ENCODE measurements at places on chromosomes 1 and 21. TPM values are rescaled to one million over a fixed set of nuclear protein-coding genes. Genes with fewer than 3 reads are reported as not detected.

DNA sequence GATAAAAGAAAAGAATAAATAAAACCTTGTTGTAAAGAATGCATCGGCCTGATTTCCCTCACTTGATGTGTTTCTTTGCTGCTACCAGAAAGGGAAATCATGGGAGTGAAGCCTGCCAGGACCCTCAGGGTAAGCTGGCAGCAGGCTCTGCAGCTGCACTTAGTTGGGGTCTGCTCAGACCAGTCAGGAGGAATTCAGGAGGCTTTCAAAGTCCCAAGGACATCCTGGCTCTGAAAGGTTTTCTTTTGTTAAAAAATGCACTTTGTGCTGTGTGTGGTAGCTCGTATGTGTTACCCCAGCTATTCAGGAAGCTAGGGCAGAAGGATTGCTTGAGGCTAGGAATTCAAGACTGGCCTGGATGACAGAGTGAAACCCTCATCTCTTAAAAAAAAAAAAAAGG is 254.8 kb downstream of the ZNF648 start:
- no peaks in the 10 kb centered on the region for H3K4me1 ChIP-seq
- DNase-seq = no peak
- no peaks in the 10 kb centered on the region for H3K27me3 ChIP-seq
- no peak overlapping the region for H3K4me3 ChIP-seq
- H3K36me3 ChIP-seq = no peaks in the 10 kb centered on the region
- H3K27ac ChIP-seq = no peak overlapping the region

- H3K27me3 ChIP-seq = no peaks in the 10 kb centered on the region
- H3K36me3 ChIP-seq = no peaks in the 10 kb centered on the region
- no peak for DNase-seq
Observed at GRCh38 chr21:33299181-33299752, 25.5 kb upstream of the IFNAR1 start.

- no peaks in the 10 kb centered on the region for H3K4me1 ChIP-seq
- H3K27me3 ChIP-seq = no peaks in the 10 kb centered on the region
- H3K27ac ChIP-seq = no peak overlapping the region
- H3K36me3 ChIP-seq = no peaks in the 10 kb centered on the region
- DNase-seq = no peak
Observed at GRCh38 chr21:30206551-30207251, 9.2 kb downstream of the CLDN8 start.

DNA sequence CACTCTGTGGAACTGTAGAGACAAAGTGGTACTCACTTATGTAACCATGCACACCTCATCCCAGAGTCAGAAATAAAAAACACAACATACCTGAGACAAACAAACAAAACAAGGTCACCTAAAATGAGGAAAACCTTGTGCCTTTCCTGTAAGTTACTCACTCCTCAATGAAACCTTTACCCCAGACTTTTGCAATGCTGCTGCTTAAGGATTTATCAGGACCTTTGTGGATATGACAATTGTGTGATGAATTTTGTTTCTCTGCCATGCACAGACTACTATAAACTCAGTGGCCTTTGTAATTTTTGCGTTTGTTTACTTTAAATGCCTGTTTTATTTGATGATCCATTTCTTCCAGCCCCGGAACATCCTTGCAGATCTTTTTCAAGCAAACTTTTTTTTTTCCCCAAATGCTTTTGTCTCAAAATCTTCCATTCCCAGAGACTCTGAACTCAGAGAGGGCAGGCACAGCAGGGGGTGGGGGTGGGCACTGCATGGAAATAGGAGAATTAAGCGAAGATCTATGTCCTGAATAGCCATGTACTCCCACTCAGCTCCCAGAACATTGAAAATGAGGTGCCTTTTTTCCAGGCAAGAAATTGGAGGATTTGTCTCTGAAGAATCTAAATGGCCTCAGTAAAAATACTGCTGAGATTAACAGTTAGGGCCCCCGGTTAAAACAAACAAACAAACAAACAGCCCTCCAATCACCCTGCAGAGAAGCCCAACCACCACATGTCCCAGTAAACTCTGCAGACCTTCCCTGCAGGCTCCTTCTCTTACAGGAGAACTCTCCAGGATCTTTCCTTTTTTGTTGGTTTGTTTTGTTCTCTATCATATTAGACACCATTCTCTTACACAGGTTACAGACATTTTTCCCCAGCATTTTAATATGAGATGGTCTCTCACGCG is 22.6 kb upstream of the SIM2 start:
- H3K27me3 ChIP-seq = no peaks in the 10 kb centered on the region
- no peaks in the 10 kb centered on the region for H3K36me3 ChIP-seq
- H3K27ac ChIP-seq = no peak overlapping the region
- no peak overlapping the region for H3K4me3 ChIP-seq
- no peak for DNase-seq

DNA sequence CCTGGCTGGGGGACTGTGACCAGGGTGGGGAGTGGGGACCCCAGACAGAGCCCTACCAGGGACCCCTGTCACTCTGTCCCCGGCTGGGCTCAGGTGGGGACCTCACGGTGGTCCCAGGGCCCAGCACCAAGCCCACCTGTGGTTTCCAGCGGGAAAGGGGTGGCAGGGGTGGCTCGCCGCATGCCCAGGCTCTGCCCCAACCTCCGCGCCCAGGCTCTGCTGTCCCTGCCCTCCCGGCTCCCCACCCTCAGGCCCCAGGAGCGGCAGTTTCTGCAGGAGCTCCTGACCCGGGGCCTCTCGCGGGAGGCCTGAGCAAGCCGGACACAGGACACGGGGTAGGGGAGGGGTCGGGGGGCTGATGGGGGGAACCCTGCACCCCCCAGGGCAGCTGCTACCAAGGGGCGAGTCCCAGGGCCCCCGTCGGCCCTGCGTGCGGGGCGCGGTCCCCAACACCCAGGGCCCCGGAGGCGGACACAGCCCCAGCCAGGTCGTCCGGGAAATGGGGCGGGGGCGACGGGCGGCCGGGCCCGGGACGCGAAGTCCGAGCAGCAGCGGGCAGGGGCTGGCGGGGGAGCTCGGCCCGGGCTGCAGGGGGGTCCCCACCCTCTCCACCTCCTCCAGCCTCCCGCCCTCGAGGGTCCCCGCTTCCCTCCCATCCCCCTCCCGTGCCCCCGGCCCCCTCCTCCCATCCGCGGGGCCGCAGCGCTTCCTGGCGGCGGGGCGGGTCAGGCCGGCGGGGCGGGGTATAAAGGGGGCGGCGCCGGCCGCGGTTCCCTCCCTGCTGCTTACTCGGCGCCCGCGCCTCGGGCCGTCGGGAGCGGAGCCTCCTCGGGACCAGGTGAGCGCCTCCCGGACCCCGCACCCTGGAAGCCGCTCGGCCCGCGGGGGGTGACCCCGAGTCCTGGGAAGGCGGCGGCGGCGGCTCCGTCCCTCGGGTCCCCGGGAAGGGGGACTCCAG is at the start of gene COL6A2:
Gene COL6A2 (plus strand): TSS at position 777 of the 958 bp plus-strand sequence.
- H3K27ac ChIP-seq = peak within 1 kb of the TSS; percentile 79
- H3K36me3 ChIP-seq = no peaks in the 10 kb centered on the region
- H3K27me3 ChIP-seq = no peaks in the 10 kb centered on the region
- DNase-seq = peak; percentile 61

DNA sequence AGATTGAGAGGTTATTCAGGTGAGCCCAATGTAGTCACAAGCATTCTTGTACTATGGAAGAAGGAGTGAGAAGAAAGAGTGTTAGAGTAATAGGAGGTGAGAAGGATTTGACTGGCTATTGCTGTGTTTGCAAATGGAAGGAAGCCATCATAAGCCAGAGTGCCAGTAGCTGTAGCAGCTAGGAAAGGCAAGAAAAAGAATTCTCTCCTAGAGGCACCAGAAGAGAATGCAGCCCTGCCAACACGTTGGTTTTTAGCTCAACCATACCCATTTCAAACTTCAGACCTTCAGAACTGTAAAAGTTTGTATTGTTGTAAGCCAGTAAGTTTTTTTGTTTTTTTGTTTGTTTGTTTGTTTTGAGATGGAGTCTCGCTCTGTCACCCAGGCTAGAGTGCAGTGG is 8.9 kb upstream of the IL12RB2 start:
- H3K4me3 ChIP-seq = no peak overlapping the region
- no peak overlapping the region for H3K27ac ChIP-seq
- no peaks in the 10 kb centered on the region for H3K36me3 ChIP-seq
- H3K27me3 ChIP-seq = no peaks in the 10 kb centered on the region
- no peak for DNase-seq
- no peaks in the 10 kb centered on the region for H3K4me1 ChIP-seq

GRCh38 chr1:202233804-202234203 is 40.2 kb downstream of the LGR6 start:
- no peaks in the 10 kb centered on the region for H3K36me3 ChIP-seq
- H3K27me3 ChIP-seq = no peaks in the 10 kb centered on the region
- H3K4me1 ChIP-seq = no peaks in the 10 kb centered on the region
- no peak overlapping the region for H3K4me3 ChIP-seq
- DNase-seq = no peak
- H3K27ac ChIP-seq = no peak overlapping the region

DNA sequence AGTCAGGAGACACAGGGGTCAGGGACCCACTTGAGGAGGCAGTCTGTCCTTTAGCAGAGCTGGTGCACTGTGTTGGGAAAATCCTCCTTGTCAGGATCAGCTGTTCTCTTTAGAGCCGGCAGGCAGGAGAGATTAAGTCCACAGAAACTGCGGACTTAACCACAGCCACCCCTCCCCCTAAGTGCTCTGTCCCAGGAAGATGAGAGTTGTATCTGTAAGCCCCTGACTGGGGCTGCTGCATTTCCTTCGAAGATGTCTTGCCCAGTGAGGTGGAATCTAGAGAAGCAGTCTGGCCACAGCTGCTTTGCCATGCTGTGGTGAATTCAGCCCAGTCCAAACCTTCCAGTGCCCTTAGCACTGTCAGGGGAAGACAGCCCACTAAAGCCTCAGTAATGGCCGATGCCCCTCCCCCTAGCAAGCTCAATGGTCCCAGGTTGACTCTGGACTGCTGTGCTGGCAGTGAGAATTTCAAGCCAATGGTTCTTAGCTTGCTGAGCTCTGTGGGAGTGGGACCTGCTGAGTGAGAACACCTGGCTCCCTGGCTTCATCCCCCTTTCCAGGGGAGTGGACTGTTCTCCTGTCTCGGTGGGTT is 172.8 kb downstream of the ST6GALNAC3 start:
- H3K4me1 ChIP-seq = no peaks in the 10 kb centered on the region
- H3K36me3 ChIP-seq = no peaks in the 10 kb centered on the region
- no peaks in the 10 kb centered on the region for H3K27me3 ChIP-seq
- H3K27ac ChIP-seq = no peak overlapping the region
- H3K4me3 ChIP-seq = no peak overlapping the region
- no peak for DNase-seq

GRCh38 chr1:31790140-31790539 is 25.7 kb downstream of the SPOCD1 start:
- H3K4me1 ChIP-seq = no peaks in the 10 kb centered on the region
- no peaks in the 10 kb centered on the region for H3K27me3 ChIP-seq
- H3K36me3 ChIP-seq = no peaks in the 10 kb centered on the region
- H3K27ac ChIP-seq = no peak overlapping the region

DNA sequence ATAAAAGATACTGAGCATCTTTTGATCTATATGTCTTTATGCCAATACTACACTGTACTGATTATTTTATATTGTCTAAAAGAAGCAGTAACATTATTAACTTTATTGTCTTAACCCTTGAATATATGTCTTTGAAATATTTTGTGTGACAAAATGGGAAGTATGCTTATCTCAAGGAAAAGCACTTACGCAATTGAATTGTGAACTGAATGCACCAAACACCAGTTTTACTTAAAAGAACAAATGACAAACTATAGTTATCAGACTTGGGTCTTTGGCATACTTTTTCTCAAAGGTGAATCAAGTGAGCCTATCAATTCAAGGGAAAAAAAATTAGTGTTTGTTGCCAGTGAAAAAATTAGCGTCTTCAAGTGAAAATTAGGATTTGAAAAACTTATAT is 9.2 kb upstream of the SLC6A9 start:
- no peak overlapping the region for H3K27ac ChIP-seq
- H3K4me3 ChIP-seq = no peak overlapping the region
- DNase-seq = no peak
- H3K4me1 ChIP-seq = no peaks in the 10 kb centered on the region

DNA sequence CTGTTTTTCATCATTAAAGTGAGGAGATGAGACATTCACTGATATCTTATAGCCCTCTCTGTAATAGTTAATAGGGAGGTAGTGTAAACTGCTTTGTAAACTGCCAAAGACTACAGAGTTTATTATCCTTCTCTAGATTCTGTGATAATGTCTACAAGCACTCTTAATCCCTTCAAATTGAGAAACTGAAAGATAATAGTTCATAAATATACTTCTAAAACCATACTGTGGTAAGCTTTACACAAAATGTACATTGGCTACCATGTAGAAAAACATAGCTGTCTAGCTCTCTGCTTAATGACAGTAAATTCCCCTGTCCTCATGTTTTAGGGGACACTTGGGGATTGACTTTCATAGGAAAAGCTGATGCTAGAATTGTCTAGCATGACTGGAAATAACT is 39.6 kb downstream of the CXADR start:
- no peak overlapping the region for H3K27ac ChIP-seq
- H3K4me1 ChIP-seq = no peaks in the 10 kb centered on the region
- no peak for DNase-seq
- H3K27me3 ChIP-seq = no peaks in the 10 kb centered on the region

GRCh38 chr1:27144920-27145661 is 9.8 kb downstream of the SLC9A1 start:
- H3K27ac ChIP-seq = peak overlapping the region; percentile 66
- H3K27me3 ChIP-seq = no peaks in the 10 kb centered on the region
- H3K4me1 ChIP-seq = peaks cover 10% of the 10 kb centered on the region
- no peak for DNase-seq
- no peak overlapping the region for H3K4me3 ChIP-seq

- no peak overlapping the region for H3K4me3 ChIP-seq
- no peak for DNase-seq
- no peaks in the 10 kb centered on the region for H3K27me3 ChIP-seq
- H3K4me1 ChIP-seq = no peaks in the 10 kb centered on the region
Observed at GRCh38 chr21:46385846-46386733, 62.1 kb downstream of the PCNT start.

DNA sequence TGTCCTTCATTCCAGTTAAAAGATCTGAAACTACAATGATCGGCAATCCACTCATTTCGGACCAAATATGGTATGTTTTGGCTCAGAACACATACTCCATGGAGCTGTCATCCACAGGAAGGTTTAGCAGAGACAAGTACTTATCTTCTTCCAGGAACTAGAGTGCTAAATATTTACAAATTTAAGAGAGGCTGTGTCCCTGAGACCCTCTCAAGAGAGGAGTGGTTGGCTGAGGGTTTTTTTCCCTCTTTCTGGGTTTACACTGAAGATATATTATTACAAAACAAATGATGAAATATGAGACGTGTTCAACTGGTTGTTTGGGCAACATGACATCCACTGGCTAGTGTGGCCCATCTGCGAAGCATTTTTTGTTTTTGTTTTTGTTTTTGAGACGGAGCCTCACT is 25.9 kb upstream of the NID1 start:
- H3K4me1 ChIP-seq = no peaks in the 10 kb centered on the region
- no peaks in the 10 kb centered on the region for H3K27me3 ChIP-seq
- peak overlapping the region; percentile 55 for H3K27ac ChIP-seq
- H3K36me3 ChIP-seq = no peaks in the 10 kb centered on the region
- DNase-seq = no peak
- no peak overlapping the region for H3K4me3 ChIP-seq

GRCh38 chr21:44527983-44528633 is 11.9 kb downstream of the KRTAP10-1 start:
- no peak overlapping the region for H3K4me3 ChIP-seq
- DNase-seq = peak; percentile 29
- H3K27ac ChIP-seq = no peak overlapping the region
- H3K4me1 ChIP-seq = no peaks in the 10 kb centered on the region

The MYBPHL gene
- total RNA-seq = not detected

The SHISA4 gene
- 10.7 TPM for total RNA-seq

The SPATA21 gene
- not detected for total RNA-seq

The CD1C gene
- total RNA-seq = 15.7 TPM

Data from Peyer's patch (tissue), 4 donors.